ENCODE measurements at places on chromosomes 16 and 17. TPM values are rescaled to one million over a fixed set of nuclear protein-coding genes. Genes with fewer than 3 reads are reported as not detected.

Gene IRX6
- 0.09 TPM for total RNA-seq

Gene KRTAP4-1
- not detected for total RNA-seq

Gene HSD3B7
- 0.85 TPM for total RNA-seq

Gene TEKT1
- total RNA-seq = not detected

Gene CMTM1
- 5.5 TPM for total RNA-seq

Gene EPN2
- total RNA-seq = 52.0 TPM

Gene PRR11
- 130 TPM for total RNA-seq

Gene TSNAXIP1
- total RNA-seq = 1.6 TPM

Gene NEUROD2
- not detected for total RNA-seq

Gene HASPIN
- 30.1 TPM for total RNA-seq

Gene TBKBP1
- 21.1 TPM for total RNA-seq

Gene XAF1
- not detected for total RNA-seq

Gene PMFBP1
- total RNA-seq = 1.2 TPM

Gene ATMIN
- 43.5 TPM for total RNA-seq

Gene PIRT
- total RNA-seq = not detected

Gene SSTR5
- not detected for total RNA-seq

Gene KRTAP2-3
- not detected for total RNA-seq

Gene QPRT
- total RNA-seq = 48.3 TPM

Gene TK1
- total RNA-seq = 136 TPM

Gene RASD1
- total RNA-seq = 0.21 TPM

Gene FNDC8
- total RNA-seq = not detected

Gene TBX2
- not detected for total RNA-seq

Gene SHPK
- total RNA-seq = 22.2 TPM

Gene TRAP1
- total RNA-seq = 280 TPM

Gene TBC1D28
- not detected for total RNA-seq

Gene MMP28
- not detected for total RNA-seq

Gene GJC1
- 39.0 TPM for total RNA-seq

Gene KRT25
- total RNA-seq = 0.28 TPM

Gene AOC2
- 1.4 TPM for total RNA-seq

Gene GNGT2
- 9.6 TPM for total RNA-seq

Gene TRIM72
- 0.04 TPM for total RNA-seq

Gene SCGB1C2
- total RNA-seq = not detected

Gene NACA2
- not detected for total RNA-seq

Gene KRTAP4-6
- total RNA-seq = not detected

Gene CCL14
- total RNA-seq = not detected

Gene KRTAP2-1
- not detected for total RNA-seq

Gene TBC1D26
- 0.39 TPM for total RNA-seq

Gene RGS9
- total RNA-seq = 2.8 TPM

Gene SYCE1L
- not detected for total RNA-seq

Gene RASL10B
- 15.9 TPM for total RNA-seq

Gene PLA2G10
- not detected for total RNA-seq

Gene CCL17
- not detected for total RNA-seq

Gene GRN
- total RNA-seq = 50.4 TPM

Gene RRAD
- 0.19 TPM for total RNA-seq

Gene TNFRSF12A
- 23.7 TPM for total RNA-seq

Gene RSKR
- 34.6 TPM for total RNA-seq

Gene CCL4
- not detected for total RNA-seq

Gene KRTAP1-1
- total RNA-seq = not detected

Gene GCGR
- not detected for total RNA-seq

Gene CCL16
- not detected for total RNA-seq

Gene SULT1A4
- 2.1 TPM for total RNA-seq

Gene MT1F
- 26.9 TPM for total RNA-seq

Gene VAT1
- 45.2 TPM for total RNA-seq

Gene ATP2A1
- total RNA-seq = 3.0 TPM

Gene SHISA9
- not detected for total RNA-seq

Gene MT1G
- total RNA-seq = 10.8 TPM
